ENCODE measurements at places on chromosomes 7 and 10. TPM values are rescaled to one million over a fixed set of nuclear protein-coding genes. Genes with fewer than 3 reads are reported as not detected.

GRCh38 chr7:31811650-31812461 is 124.8 kb downstream of the PPP1R17 start:
- peak; percentile 64 for DNase-seq
- H3K27ac ChIP-seq, result no peak overlapping the region
- H3K4me3 ChIP-seq, result no peak overlapping the region
- H3K27me3 ChIP-seq, result no peaks in the 10 kb centered on the region
- peaks cover 17% of the 10 kb centered on the region for H3K36me3 ChIP-seq

GRCh38 chr10:70782086-70782745 is 3.0 kb downstream of the TBATA start:
- DNase-seq, result peak; percentile 32
- H3K4me3 ChIP-seq, result no peak overlapping the region
- H3K36me3 ChIP-seq, result no peaks in the 10 kb centered on the region
- no peaks in the 10 kb centered on the region for H3K27me3 ChIP-seq

The CUBN gene
- total RNA-seq, result 0.94 TPM

GRCh38 chr7:13540429-13540828 is 449.0 kb downstream of the ETV1 start:
- no peaks in the 10 kb centered on the region for H3K27me3 ChIP-seq
- H3K36me3 ChIP-seq, result no peaks in the 10 kb centered on the region
- DNase-seq, result no peak
- no peaks in the 10 kb centered on the region for H3K4me1 ChIP-seq
- no peak overlapping the region for H3K4me3 ChIP-seq

The HOXA4 gene
- total RNA-seq, result 1.2 TPM

Data from right atrium auricular region (tissue), 2 donors.